Natural killer cell treated with Interleukin-12 subunit alpha and Interleukin-12 subunit beta and Interleukin-15 and Interleukin-18, amount 100 ng/mL, for 72 hours (primary cell): ENCODE measurements at places on chromosomes 12 and 14.

DNA sequence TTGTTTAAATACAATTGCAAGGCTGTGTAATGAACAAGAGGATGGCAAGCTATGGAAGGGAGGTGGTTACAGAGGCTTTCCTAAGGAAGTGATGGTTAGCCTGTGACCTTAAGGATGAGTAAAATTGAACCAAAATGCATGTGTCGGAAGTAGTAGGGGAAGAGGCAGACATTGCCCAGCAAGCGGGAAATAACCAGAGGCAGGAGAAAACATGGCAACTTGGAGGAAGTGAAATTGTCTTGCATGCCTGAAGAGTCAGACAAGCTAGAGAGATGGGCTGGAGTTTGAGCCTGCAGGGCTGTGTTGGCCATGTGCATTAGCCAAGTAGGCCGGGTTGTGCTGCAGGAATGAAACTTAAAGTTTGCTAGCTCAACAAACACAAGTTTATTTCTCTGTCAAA lies 96.2 kb downstream of the BTG1 start:
- DNase-seq = no peak

GRCh38 chr12:11705010-11705409 lies 55.5 kb downstream of the ETV6 start:
- no peak for DNase-seq

DNA sequence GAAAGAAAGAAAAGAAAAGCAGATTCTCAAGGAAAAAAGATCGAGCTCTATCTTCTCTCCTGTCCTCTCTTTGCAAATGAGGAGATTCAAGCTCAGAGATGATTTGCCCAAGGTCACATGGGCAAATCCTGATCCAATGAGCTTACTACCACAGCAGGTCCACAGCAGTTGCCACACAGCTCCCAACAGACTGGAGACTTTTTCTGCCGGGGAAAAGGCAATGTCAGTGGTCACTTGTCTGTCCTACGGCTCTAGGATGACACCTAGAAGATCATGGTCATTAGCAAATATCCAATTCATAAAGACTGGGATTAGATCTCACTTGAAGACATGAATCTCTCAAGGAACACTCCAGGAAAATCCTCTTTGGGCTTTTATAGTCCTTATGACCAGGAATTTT lies 58.8 kb downstream of the TTC7B start:
- DNase-seq = no peak

DNA sequence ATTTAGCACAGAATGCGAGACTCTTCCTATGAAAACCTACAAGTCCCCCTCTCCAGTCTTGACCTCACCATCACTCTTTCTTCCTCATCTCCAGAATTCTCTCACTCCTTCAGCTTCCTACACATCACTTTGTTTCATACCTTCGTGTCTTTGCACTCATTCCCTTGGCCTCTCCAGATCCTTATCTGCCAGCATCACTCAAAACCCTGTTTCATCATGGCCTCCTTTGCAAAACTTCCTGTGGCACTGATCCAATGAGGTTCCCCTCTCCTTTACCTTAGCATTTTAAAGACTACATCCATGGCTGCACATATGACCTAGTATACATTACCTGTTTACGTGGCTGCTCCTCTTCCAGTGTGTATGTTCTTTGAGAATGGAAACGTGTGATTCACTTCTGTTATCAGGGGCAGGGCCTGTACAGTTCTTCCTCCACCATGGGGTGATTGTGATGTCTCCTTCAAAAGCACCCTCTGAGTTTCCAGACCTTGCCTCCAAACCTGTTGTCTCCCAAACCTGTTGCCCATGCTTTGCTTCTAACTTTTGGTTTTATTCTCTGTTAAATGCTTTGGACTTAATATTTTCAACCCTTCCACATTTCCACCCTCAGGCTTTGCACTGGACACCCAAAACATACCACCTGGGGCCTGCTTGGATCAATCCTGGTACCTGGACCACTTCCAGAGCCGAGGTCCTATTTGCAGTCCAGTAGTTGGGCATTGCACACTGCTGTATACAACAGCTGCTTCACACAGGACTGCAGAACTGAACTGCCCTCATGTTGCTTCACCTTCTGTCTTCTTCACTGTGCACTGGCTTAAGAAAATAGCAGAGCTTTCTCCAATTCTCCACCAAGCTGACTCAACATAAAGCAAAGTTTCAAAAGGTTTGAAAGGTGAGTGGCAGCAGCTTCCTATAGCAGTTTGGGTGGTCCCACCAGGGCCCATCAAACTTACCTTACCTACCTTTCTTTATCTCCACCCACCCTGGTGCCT lies 131.7 kb downstream of the LLPH start:
- no peak for DNase-seq

DNA sequence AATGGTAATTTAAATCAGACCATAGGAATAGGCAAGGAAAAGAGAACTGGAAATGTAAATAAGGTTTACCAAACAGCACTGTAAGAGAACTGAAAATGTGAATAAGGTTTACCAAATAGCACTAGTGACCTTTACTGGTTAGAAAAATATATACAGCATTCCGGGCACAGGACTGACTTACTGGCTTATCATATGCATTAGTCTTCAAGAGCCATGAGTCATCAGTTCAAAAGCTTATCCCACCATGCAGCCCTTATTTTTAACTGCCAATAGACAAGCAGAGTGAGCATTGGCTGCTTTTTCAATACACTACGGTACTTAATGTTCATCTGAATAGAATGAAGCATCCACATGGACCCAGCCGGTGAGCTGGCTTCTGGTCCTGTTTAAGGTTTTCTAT lies 13.0 kb upstream of the NELL2 start:
- no peak for DNase-seq

DNA sequence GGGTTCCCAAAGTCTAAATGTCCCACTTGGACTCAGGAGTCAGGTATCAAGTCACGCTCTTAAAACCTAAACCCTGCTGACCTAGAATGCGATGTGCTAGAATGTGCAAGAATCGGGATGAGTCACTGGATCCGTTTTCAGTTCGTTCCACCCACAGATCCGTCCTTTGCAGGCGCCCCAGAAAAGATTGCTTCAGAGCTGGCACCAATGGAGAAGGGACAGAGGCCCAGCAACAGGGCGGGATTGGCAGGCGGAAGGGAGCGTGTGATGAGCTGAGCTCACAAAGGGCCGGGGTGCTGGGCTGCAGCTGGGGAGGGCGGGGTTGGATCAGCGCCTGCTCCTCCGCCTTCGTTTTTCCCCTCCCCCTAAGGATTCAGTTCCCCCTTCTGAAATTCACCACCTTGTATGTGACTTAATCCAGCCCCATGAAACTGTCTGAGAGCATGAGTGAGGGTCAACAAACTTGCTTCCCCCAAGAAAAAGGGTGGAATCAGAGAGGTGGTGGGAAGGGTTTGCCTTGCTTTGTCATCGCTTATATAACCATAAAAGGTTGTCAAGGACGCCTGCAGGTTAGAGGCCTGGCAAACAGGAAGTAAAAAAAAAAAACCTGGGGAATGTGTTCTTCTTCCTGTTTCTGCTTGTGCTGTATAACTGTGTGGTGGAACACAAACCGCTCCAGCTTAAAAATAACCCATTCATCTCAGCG lies 2.8 kb upstream of the UBC start:
- DNase-seq = peak; percentile 95

DNA sequence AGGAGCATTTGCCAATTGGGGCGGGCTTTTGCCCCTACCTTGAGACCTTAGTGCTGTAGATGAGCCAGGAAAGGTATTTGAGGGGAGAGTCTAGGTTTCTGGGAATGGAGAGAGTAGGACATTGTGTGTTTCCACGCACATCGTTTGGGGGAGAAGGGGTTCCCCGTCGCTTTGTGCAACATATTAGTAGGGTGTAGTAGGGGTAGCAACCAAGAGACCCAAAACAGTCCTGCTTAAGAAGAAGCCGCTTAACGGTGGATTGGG lies 694 bp upstream of the PTGES3 start:
- no peak for DNase-seq
